ENCODE measurements at places on chromosomes 3 and 15.

GRCh38 chr3:31406896-31407295 is 125.8 kb upstream of the STT3B start:
- no peak for ATAC-seq

- no peak for ATAC-seq
Observed at GRCh38 chr3:185090811-185091210, 62.0 kb downstream of the C3orf70 start.

DNA sequence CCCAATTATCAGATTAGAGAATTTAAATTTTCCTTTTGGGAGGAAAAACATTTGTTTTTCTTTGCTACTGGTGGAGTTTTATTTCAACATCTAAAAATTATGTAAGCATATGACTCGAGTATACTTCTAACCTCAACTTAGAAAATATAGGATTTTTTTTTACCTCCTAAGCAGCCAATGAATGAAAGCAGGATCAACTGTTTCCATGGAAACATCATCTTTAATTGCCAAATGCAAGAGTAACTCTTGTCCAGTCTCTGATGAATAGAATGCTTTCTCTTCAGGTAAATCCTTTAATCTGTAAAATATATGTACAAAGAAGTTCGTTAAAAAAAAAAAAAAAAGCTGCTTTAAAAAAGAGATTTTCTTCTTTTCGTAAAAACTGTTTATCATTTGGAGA is 93.6 kb downstream of the CNTN3 start:
- ATAC-seq = no peak

GRCh38 chr3:53261712-53262111 is 5.9 kb upstream of the TKT start:
- peak; percentile 45 for ATAC-seq

- no peak for ATAC-seq
Observed at GRCh38 chr3:154887869-154888268, 192.2 kb upstream of the MME start.

DNA sequence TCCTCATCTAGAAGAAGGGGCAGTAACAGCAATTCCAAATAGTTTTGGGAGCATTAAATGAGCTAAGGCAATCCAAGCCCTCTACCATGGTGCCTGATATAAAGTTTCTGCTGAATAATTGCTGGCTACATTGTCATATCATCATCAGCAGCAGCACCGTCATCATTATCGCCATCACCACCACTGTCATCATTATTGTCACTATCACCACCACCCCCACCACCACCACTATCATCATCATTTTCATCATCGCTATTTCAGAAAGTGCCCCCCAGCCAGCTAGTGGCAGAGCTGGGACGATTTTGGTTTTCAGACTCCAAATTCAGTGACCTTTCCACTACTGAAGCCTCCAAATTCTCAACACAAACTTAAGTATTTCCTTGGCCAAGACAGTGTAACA is 15.0 kb downstream of the XCR1 start:
- no peak for ATAC-seq

- ATAC-seq = peak; percentile 96
Observed at GRCh38 chr3:59212128-59212779, 162.4 kb upstream of the CFAP20DC start.

- ATAC-seq = no peak
Observed at GRCh38 chr3:171972871-171973348, 66.5 kb upstream of the FNDC3B start.

GRCh38 chr3:25288413-25288812 is 139.7 kb upstream of the RARB start:
- ATAC-seq = no peak

- ATAC-seq = peak; percentile 67
Observed at GRCh38 chr3:188468662-188469061, 314.7 kb downstream of the LPP start.

GRCh38 chr15:65646486-65646885 is 24.7 kb downstream of the SLC24A1 start:
- ATAC-seq = peak; percentile 42

DNA sequence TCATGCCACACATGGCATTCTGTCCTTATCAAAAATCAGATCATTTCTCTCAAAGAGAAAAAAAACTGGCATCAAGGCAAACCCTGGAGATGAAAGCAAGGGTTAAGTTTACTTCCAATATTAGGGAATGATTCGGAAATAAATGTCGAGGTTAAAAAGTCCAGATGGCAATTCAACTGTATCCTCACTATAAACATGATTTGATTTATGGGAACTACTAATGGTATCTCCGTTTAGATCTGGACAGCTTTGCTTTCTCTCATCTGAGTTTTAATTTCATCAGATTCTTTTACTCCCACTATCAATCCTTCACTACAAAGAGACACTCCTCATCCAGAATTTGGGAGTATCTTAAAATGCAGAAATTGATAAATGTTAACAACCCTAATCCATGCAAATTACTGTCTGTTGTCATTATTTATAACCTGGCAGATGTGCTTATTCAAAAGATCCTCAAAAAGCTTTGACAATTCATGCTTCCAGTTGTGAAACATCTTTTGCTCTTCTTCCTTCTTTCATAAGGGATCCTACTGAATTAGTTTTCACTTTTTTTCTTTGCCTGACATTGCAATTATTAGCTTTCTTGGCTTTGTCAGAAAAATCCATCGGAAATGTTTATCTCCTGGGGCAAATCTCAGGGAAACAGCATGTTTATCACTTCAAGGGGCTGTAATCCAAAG is 903.2 kb downstream of the MCTP2 start:
- no peak for ATAC-seq

DNA sequence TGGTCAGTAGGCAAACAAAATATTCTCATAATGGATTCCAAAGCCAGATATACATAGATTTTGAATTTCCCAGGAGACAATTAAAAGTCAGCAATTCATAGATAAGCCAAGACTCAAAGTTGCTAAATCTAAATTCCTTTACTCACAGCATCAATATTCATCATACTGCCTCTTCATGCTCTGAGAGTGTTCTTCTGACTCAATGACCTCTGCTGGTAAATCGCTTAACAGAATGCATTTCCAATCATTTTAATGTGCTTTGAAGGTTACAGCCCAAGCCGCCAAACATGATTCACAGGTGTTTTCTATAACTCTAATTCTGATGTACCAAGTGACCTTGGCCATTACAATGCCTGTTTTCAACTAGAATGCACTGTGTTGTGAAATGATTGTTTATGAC is 24.2 kb upstream of the SLC4A7 start:
- no peak for ATAC-seq

- ATAC-seq = peak; percentile 60
Observed at GRCh38 chr3:179323197-179324110, 623 bp downstream of the ZNF639 start.

DNA sequence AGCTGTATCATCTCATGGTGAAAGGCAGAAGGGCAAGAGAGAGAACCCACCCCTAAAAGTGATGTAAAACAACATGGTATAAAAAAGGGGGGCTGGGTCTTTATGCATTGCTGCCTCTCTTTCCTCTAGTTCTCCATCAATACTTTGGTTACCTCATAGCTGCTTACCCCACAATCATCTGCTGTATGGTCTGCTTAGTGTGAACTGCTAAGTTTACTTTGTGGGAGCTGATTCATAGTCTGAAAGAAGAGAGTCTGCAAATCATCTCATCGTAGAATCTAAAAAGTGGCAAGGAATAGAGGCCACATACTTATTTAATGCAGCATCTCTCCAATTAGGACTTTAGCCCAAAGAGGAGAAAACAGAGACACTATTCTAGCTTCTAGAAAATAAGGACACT is 546.8 kb downstream of the GBE1 start:
- ATAC-seq = 0 out of 3 replicates have a peak, but pooled peaks have one; percentile 8

GRCh38 chr3:45214061-45214680 is 11.9 kb downstream of the TMEM158 start:
- no peak for ATAC-seq

GRCh38 chr15:85742186-85742821 is 52.4 kb downstream of the KLHL25 start:
- no peak for ATAC-seq

DNA sequence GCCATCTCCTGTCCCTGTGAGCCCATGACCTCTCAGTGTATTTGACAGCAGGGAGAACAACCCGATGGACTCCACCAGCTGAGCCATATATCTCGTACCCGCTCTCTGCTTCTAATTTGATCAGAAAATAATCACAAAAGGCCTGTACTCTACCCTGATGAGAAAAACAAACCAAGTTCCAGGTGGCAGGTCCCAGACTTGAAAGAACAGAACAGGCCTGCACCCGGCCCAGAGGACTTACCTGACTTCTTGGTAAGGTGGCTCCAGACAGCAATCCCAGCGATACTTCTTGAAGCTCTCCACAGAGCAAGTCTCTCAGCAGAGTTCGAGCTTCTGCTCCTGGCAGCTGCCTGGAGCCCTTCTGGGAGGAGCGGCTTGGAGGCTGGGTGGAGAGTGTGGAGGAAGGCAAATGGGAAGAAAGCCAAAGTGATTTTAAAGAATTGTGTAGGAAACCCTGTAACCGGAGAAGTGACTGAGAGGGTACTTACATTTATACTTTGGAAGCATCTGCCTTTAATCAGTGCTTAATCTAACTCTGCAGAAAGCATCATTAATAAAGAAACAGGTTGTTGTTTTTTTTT is 91.6 kb downstream of the SCN11A start:
- peak; percentile 71 for ATAC-seq

GRCh38 chr15:85402195-85402881 is 21.9 kb downstream of the AKAP13 start:
- ATAC-seq = no peak

GRCh38 chr3:177448987-177449359 is 251.7 kb upstream of the TBL1XR1 start:
- no peak for ATAC-seq

- peak; percentile 21 for ATAC-seq
Observed at GRCh38 chr3:29279806-29280205, 1.1 kb upstream of the RBMS3 start.

- ATAC-seq = no peak
Observed at GRCh38 chr15:78100886-78101285, 8.5 kb downstream of the SH2D7 start.

DNA sequence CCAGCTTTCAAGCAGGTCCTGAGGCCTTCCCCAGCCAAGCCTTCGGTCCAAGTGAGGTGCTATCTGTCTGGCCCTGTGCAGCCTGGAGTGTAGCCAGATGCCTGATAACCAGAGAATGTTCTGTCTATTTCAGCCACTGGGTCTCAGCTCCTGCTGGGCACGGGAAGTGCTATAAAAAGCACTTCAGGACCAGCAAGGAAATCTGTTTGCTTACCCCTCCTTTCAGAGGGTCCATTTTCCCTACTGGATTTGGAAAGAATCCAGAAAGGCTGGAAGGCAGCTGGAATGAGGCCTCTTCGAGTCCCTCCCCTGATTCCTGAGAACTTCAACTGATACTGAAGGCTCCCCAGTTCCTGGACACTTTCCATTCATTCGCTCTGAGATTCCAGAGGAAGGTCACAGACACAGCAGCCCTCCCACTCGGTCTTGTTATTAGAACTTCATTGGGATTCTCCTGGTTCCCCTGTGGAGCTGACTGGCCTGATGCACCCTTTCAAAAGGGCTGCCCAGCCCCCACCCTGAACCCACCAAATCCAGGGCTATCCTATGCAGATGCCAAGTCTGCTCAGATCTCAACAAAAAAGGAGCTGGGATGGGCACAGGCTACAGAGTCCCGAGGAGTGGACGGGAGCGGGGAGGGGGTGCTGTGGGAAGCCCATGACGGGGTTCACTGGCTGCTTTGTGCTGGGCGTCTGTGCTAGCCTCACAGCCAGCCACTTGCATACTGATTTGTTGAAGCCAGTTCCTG is 70.4 kb downstream of the UMPS start:
- ATAC-seq = peak; percentile 71

DNA sequence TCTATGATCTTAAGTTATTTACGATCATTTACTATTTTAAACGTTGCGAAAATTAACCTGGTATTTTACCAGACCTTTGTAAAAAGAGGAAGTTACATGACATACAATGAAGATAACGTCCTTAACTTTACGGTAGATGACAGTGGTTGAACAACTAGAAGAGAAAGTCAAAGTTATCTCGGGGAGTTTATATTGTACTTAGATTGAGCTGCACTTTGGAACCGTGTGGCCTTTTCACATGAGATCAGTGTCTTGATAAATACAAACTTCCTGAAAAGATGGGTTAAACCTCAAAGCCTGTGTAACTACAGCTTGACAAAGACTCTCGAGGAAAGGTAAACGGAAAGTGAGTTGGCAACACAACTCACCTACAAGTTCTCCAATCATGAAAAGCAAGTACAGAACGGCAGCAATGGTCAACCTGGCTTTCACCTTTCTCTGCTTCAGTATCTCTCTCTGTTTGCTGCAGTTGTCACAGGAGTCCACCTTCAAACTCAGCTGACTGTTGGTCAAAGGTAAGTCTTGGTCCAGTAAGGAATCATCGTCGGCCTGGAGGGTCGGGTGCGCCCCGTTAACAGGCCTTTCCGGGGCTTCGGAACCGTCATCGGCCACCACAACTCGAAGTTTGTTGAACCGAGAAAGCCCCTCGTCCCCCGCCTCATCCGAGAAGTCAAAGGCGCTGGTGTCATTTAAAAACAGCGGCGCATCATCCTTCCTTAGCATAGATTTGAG is 793 bp downstream of the SLC30A4 start:
- peak; percentile 45 for ATAC-seq

DNA sequence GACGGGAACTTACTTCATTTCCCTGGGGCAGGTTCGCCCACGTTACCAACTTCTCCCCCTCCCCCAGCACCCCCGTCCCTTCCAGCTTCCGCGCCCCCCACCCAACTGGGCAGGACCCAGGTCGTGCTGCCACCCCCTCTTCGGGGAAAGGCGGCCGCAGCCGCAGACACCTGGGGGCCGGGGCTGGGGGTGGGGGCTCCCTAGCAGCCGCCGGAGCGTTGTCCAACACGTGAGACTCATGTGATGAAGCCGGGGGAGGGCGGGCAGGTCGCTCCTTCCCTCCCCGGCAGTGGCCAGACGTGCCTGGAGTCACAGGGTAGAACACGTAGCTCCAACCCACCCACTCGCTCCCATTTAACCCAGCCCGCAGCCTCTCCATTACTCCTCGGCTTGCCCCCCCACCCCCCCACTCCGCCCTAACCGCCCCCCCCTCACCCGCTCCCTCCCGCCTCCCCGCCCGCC is 240 bp upstream of the BHLHE40 start:
- peak; percentile 64 for ATAC-seq

GRCh38 chr15:74793135-74794028 is 11.5 kb downstream of the CSK start:
- ATAC-seq = no peak

Data from SK-N-SH treated with all-trans-retinoic acid at 6 μM for 48 hours (cell line).